Stimulated activated CD4-positive, alpha-beta T cell treated with anti-CD3 and anti-CD28 coated beads, Interleukin-2, amount 100 ng/mL, for 48 hours (primary cell): ENCODE measurements at places on chromosomes 7 and 10.

GRCh38 chr7:142838461-142839213 is 16.2 kb upstream of the EPHB6 start:
- no peak for DNase-seq

- no peak for DNase-seq
Measured at GRCh38 chr7:155371331-155371883, 73.7 kb downstream of the INSIG1 start.

GRCh38 chr10:132396494-132397035 is 435 bp upstream of the PWWP2B start:
- peak; percentile 37 for DNase-seq

DNA sequence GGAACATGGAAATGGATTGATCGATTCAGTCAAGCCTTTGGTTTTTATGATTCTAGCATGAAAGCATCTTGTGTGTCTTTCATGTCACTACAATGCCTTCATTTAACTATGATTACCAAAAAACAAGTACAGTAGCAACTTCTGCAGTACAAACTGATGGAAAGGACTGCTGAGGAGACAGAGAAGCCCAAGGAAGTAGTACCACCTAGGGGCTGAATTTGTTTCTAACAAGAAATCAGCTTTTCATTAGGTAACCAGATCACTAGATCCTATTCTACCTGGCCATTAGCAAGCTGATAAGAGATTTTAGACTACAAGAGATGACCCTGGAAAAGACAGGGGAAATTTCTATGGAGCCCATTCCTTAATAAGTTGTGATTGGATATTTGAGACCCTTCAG is 3.2 kb upstream of the IFIT1 start:
- no peak for DNase-seq

- DNase-seq: no peak
Measured at GRCh38 chr10:123103944-123104343, 31.8 kb upstream of the HMX3 start.

- DNase-seq: no peak
Measured at GRCh38 chr10:125134916-125135770, 25.2 kb downstream of the CTBP2 start.

DNA sequence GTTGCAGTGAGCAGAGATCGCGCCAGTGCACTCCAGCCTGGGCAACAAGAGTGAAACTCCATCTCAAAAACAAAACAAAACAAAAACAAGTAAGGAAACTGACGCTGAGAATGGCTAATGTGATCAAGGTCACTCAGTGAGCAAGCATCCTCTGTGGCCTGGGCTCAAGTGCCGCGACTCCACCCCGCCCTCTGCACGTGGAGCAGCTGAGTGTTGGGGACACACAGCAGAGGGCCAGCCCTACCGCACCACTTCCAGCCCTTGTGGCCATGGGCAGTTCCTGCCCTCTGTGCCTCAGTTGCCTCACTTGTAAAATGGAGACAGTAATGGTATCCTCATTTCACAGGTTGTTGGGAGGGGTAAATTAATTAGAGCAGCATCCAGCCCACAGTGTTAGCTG is 21.0 kb upstream of the OPALIN start:
- DNase-seq: no peak

- no peak for DNase-seq
Measured at GRCh38 chr10:118590334-118590733, 5.1 kb downstream of the PRLHR start.

DNA sequence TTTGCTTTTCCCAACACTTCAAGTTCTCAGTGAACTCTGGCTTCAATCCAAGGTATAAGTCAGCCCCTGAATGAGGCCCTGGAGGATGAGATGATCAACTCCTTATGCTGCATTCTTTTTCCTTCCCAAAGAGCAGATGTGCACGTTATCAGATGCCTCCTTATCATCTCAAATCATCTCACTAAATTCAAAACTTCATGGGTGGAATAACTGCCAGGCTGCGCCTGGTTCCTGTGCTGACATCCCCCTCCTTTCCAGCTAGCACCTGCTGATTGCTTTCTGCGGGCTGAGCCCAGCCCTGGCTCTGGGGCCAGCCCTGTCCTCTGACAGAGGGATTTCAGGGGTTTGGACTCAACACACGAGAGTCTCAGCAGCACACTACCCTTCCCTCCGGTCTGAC is 44.9 kb downstream of the TLL2 start:
- DNase-seq: no peak

DNA sequence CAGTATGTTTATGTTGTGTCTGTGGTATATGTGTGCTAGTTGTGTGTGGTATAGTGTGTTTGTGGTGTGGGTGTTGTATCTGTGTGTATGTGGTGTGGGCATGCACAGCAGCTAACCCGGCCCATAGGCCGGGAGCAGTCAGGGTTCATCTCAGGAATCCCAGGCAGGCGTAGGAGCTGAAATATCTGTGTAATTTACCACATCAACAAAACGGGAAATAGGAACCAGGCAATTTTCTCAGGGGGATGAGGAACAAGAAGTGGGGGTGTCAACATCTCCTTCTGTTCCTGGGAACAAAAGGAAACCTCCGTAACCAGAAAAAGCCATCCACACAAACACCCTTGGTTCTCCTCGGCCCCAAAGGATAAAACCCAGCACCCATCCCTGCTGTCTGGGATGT is 24.5 kb upstream of the ZNF488 start:
- no peak for DNase-seq

DNA sequence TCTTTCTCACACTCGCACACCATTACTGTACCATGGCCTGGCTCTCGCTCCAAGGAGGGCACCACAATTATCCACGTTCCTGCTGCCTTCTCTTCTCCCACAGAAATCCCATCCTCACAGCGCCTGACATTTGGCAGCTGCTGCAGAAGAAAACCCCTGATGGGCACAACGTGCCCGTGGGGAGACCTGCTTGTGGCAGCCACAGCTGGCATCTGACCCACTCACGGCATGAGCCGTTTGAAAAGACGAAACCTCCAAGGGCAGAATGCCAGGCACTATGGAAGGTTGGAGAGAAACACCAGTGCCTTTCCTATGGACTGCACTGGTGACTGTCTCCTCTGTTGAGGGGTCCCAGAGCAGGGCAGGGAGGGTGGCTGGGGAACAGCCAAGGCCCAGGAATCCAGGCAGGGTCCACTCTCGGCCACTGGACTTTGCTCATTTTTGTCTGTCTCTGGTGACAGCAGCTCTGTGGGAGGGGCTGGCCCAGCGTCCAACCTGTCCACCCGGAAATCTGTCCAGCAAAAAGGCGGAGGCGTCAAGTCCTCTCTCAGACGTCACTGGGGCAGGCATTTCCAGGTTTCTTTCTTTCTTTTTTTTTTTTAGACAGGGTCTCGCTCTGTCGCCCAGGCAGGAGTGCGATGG is 61.0 kb upstream of the MKRN1 start:
- no peak for DNase-seq

DNA sequence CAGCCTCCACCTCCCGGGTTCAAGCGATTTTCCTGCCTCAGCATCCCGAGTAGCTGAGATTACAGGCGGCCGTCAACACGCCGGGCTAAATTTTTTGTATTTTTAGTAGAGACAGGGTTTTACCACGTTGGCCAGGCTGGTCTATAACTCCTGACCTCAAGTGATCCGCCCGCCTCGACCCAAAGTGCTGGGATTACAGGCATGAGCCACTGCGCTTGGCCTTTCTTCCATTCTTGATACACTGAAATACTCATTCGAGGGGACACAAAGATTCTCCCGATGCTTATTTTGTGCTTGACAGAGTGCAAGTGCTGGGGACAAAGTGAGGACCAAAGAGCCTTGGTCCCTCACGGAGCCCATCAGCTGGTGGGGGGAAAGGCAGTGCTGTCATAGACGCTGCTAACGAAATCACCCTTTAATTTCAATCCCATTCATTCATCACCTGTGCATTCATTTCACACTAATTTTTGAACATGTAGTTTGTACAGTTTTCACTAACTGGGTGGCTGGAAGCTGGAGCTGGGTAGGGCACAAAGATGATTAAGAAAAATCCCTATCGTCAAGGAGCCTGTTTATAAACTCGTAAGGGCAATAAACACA is 621 bp upstream of the FAM133B start:
- no peak for DNase-seq

DNA sequence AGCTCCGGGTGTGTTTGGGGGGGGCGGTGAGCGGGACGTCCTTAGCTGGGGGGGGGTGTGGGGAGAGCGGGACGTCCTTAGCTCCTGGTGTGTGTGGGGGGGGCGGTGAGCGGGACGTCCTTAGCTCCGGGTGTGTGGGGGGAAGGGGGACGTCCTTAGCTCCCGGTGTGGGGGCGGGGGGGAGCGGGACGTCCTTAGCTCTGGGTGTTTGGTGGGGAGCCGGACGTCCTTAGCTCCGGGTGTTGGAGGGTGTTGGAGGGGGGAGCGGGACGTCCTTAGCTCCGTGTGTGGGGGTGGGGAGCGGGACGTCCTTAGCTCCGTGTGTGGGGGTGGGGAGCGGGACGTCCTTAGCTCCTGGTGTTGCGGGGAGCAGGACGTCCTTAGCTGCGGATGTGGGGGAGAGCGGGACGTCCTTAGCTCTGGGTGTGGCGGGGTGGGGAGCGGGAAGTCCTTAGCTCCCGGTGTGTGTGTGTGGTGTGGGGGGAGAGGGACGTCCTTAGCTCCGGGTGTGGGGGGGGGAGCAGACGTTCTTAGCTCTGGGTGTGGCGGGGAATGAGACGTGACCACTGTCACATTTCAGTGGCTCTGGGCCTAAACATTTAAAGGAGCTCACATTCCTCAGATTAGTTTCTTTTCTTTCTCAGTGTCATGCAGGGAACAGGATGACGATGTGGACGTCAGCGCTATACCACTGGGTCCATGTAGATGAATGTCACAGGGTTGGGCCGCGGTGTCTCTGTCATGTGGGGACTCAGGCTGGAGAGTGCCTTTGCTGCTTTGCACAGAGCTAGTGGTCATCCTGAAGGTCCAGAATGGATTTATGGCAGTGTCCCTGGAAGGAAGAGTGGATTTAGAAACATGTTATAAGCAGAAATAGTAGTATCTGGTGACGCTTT is 7.5 kb downstream of the DYNC2I1 start:
- peak; percentile 26 for DNase-seq

DNA sequence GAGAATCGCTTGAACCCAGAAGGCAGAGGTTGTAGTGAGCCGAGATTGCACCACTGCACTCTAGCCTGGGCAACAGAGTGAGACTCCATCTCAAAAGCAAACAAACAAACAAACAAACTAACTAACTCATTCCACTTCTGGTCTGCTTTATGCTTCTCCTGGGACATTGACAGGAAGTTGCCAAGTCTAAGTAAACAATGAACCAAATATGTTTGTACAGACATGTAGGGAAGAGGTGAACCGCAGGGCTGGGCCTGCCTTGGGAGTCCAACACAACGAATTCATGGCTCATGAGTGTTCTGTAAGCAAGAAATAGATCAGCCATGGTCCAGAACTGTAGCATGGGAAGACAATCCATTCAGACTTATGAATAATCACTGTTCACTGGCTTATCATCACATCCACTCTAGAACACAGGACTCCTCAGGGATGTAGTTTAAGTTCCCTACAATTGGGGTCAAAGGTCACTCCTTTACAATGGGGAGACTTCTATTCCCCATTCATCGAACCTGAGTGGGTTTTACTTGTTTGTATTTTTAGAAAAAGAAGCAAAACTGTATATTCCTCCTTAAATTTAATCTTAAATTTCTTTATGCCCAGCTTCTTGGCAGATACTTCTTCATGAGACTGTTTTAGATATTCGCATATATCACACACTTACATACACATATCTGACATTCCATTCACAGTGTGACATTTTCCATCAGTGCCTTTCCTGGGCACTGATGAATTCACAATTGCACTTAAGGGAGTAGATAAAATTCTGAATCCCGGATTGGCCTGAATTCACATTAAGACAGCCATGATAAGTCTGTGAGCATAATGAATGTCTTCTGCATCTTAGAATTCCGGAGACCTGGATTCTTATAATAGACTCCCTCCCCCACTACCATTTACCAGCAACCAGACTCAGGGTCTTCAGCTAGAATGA is 159.1 kb upstream of the EEPD1 start:
- no peak for DNase-seq

- no peak for DNase-seq
Measured at GRCh38 chr7:17984288-17984687, 43.4 kb downstream of the PRPS1L1 start.

DNA sequence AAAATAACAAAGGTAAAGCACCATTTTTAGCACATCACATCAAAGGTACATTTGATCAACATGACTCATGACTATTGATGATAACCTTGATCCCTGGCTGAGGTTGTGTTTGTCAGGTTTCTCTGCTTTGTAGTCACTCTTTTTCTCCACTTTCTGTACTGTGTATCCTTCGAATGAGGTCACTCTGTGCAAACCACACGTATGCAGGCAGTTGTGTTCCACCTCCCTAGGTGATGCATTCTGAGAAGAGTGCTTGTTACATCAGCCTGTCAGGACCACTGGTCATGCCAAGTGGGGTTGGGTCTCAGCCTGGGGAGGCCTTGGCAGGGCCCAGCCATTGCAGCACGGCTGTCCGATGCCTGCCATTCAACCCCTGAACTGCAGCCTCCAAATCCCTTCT is 62.8 kb upstream of the GJD4 start:
- no peak for DNase-seq

GRCh38 chr7:138907850-138908249 is 73.3 kb downstream of the KIAA1549 start:
- no peak for DNase-seq

DNA sequence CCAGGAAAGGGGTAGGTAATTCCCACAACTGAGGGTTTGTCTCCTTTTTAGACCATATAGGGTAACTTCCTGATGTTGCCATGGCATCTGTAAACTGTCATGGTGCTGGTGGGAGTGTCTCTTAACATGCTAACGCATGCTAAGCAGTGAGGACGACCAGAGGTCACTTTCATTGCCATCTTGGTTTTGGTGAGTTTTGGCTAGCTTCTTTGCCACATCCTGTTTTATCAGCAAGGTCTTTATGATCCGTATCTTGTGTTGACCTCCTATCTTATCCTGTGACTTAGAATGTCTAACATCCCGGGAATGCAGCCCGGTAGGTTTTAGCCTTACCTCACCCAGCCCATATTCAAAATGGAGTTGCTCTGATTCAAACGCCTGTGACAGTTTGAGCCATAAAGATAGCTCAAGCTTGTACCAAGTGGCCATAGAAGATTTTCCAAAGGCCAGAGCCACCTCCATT is 176.0 kb upstream of the NAMPT start:
- no peak for DNase-seq

- DNase-seq: no peak
Measured at GRCh38 chr7:134343796-134344195, 27.1 kb upstream of the SLC35B4 start.

DNA sequence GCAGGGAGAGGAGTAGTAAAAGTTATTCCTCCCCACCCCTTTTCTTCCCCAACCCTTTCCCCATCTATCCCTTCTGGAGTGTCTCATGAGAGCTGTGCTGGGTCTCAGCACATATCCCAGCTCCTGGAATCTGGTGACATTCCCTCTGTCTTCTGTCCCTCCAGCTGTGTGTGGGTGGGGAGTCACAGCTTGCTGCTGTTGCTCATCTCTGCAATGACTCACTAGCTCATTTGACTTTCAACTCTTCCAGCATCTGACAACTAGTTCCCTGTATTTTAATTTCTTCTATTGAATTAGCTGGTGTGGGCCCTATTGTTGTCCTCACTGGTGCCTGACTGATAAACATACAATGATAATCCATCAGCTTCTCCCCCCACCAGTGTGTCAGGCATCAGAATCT is 198.9 kb upstream of the AUTS2 start:
- no peak for DNase-seq

GRCh38 chr7:102467581-102468477 is 3.0 kb downstream of the LRWD1 start:
- DNase-seq: no peak
